ENCODE measurements at places on chromosomes 3 and 15.

DNA sequence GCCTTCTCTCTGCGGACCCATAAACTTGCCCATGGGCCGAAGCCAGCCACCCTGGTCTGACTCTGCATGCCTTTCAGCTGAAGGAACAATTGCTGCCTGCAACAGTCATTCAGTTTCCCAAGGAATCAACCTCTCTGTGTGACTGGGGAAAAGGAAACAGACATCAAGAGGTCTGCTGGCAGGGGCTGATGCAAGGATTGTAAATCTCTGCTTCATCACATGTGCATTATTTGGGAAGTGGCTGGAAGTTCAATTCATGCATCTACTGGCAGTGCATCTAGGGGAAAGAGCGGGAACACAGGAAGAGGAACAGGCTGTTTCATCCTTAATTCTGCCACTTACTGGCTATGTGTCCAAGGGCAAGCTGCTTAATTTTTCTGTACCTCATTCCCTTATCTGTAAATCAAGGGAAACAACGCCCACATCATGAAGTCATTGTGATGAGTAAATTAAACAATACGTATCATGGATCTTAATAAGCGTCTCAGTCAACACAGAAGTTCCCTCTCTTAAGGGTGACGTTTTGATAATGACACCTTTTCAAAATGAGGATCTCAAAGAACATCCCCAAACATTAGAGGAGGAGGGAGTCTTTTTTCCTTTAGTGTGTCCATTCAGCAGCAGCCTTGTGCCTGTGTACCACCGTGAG is 17.4 kb upstream of the ADPGK start:
- no peak for DNase-seq

GRCh38 chr15:70853973-70854665 is at the start of gene LARP6:
Gene LARP6, minus strand, starts transcription at chr15:70854157. Its CDS starts 69 bp downstream, at chr15:70854088.
- no peak for DNase-seq

- no peak for DNase-seq
Observed at GRCh38 chr15:27223179-27223578, 252.2 kb downstream of the GABRG3 start.

GRCh38 chr15:32746116-32746857 is 28.5 kb downstream of the GREM1 start:
- no peak for DNase-seq

DNA sequence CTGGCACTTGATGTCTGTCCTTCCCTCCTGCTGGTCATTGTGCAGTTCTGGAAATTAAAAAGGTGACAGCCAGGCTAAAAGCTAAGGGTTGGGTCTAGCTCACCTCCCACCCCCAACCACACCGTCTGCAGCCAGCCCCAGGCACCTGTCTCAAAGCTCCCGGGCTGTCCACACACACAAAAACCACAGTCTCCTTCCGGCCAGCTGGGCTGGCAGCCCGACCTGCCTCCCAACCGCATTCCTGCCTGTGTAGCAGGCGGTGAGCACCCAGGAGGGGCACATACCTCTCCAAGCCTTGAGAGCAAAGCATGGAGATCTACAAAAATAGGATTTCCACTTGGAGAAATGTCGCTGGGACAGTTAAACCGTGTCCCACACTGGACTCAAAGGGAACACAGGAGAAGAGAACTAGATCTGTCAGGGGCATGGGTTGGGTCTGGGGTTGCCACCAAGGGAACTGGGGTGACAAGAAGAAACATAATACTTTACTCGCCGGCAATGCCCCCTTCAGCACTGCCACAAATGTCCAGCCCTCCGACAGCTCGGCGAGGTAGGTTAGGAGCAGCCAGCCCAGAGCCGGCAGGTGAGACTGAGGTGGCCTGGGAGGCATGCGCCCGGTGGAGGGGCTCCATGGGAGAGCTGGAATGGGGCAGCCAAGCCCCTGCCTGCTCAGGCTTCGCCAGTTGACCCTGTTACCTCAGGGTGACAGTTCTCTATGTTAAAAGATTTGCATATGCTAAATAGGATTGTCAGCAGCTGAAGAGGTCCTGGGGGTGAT is 52.2 kb downstream of the EXOG start:
- no peak for DNase-seq
